ENCODE measurements at places on chromosomes 12 and 14. TPM values are rescaled to one million over a fixed set of nuclear protein-coding genes. Genes with fewer than 3 reads are reported as not detected.
A peak's percentile ranks its signal among the peaks of the same experiment; 100 is the strongest.

The GALNT8 gene
- total RNA-seq: 0.56 TPM

The PPFIBP1 gene
- total RNA-seq: 3.8 TPM

The CISTR gene
- not detected for total RNA-seq

DNA sequence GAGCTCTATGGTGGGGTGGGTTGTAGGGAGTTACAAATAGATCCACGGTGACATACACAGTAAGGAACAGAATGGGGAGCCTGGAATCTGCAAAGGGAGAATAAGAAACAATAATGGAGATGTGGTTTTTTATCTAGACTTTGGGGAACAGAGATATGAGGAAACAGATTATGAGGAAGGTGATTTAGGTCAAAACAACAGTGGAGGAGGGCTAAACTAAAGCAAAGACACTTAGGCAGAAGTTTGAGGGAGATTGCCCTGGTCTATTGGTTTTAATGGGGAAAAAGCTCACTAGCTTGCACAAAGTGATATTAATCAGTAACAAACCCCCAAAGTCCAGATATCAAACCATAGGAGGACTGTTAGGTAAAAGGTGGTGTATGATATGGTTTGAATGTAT is 144.5 kb upstream of the DYRK2 start:
- DNase-seq: no peak

GRCh38 chr14:75454963-75455546 is 27.2 kb downstream of the JDP2 start:
- DNase-seq: no peak

DNA sequence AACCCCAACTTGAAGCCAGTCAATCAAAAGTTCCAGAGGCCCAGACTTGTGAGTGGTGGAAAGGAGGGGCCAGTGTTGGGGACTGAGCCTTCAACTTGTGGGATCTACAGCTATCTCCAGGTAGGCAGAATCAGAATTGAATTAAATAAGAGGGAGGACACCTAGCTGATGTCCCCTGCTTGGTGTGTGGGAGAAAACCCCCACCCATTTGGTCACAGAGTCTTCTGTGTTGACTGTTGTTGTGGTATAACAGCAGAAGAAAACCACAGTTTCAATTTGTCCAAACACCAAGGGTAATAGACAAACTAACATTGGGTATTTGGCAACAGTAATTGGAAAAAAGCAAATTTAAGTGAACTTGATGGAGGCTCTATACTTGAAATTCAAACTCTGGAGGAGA is 3.4 kb upstream of the GCH1 start:
- no peak for DNase-seq

DNA sequence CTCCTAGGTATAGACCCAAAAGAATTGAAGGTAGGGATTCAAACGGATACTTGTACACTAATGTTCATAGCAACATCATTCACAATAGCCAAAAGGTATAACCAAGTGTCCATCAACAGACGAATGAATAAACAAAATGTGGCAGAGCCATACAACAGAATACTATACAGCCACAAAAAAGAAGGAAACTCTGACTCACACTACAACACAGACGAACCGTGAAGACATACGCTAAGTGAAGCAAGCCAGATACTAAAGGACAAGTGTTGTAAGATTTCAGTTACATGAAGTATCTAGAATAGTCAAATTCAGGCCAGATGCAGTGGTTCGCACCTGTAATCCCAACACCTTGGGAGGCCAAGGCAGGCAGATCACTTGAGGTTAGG is 19.1 kb downstream of the CAMKK2 start:
- no peak for DNase-seq

DNA sequence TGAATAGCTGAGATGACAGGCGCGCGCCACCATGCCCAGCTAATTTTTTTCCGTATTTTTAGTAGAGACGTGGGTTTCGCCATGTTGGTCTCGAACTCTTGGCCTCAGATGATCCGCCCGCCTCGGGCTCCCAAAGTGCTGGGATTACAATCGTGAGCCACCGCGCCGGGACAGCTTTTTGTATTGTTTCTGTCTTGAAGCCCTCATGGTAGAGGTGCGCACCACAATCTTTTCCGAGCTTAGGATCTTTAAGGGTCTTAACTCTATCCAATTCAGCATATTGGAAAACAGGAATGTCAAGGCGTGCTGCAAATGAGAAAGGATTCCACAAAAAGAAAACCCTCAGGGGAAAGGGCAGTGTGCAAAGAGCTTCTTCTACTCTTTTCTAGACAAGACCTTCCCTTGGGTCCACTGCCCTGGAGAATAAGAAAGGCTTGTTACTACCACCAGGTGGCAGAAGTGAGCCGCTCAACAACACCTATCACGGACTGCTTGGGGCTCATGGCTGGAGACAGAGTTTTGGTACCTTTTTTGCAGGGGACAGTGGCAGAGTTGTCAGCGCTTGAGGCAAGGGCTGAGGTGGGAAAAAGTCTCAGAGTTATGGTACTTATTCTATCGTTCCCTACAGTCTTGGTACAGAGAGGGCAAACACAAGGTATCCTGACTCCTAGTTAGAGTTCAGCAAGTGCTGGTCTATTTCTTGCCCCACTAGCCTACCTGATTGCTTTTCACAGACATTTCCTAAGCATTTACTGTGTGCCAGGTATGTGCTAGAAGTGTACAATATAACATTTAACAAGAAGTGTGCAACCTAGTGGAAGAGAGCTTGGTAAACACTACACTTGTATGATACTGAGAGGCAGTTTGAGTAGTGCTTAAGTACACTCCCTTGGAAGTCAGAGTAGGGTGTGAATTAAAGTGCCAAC is 16.4 kb upstream of the SP7 start:
- DNase-seq: peak; percentile 68

DNA sequence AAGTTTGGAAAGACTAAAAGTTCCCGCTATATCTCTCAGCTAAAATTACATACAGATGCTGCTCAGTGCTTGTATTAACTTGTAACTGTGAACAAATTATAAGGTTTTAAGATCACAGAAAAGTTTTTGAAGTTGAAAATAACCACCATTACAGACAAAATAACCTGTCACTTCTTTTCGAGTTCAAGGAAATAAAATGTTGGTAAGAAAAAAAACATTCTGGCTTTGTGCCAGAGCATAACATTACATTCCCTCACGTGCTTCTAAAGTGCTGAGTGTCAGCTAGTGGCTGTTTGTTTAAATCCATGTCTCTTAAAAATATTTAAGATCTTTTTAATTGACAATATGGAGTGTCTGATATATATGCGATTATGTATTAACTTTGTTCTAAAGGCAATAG is 27.2 kb upstream of the ADAMTS20 start:
- no peak for DNase-seq

- DNase-seq: no peak
Observed at GRCh38 chr14:73859145-73859544, 7.5 kb downstream of the PTGR2 start.

DNA sequence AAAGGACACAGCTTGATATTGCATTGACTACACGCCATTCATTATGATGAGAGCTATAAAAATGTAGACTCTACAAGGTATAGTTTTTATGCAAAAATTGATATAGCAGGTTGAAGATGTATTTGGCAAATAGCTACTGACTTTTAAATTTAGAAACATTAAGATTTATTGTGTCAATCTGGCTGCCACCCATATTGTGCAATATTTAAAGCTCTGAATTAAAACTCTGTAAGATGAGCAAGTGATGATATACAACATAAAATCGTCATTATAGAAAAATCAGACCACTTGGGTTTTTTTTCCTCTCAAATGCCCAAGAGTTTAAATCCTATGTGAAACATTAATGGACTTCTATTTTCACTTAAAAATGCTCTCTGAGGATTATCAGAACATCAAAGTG is 36.8 kb upstream of the E2F7 start:
- no peak for DNase-seq

Measured in GM12878 (cell line).